ENCODE measurements at places on chromosomes 3 and 15.
A peak's percentile ranks its signal among the peaks of the same experiment; 100 is the strongest.

DNA sequence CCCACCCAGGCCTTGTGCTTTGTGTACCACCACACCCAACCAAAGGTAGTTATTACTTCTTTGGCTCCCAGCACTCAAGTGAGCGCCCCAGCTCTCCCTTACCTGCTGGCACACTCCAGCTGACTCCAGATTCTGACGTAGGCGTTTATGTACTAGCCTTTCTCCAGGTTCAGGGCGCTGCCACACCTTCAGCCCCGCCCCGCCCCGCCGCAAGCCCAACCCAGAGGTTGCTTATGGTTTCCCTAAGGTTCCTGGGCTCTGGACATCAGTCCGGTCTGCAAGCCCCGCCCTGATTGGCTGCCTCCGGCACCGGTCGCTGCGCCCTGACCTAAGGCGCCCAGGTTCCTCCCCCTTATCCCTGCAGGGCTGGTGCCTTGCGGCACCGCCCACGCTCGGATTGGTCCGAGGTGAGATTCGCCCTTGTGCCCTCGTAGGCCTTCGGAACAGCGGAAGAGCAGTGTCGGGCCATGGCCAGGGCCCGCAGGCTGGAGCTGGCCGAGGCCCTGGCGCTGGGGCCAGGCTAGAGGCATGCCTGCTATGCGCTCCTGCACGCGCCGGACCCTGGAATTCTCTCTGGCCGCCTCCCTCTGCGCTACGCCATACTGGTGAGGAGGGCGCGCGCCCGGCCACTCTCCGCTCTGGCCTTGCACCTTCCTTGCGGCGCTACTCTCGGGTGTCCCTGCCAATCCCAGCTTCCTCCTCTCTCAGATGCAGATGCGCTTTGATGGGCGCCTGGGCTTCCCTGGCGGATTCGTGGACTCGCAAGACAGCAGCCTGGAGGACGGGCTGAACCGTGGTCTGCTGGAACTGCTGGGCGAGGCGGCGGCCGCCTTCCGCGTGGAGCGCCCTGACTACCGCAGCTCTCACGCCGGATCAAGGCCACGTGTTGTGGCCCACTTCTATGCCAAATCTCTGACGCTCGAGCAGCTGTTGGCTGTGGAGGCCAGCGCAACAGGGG is 19.8 kb upstream of the NUDT16 start:
- DNase-seq = peak; percentile 18

- no peak for DNase-seq
Measured at GRCh38 chr3:194001-194400, 2.6 kb upstream of the CHL1 start.

GRCh38 chr15:59160880-59161593 is 45.6 kb upstream of the LDHAL6B start:
- DNase-seq = peak; percentile 8

DNA sequence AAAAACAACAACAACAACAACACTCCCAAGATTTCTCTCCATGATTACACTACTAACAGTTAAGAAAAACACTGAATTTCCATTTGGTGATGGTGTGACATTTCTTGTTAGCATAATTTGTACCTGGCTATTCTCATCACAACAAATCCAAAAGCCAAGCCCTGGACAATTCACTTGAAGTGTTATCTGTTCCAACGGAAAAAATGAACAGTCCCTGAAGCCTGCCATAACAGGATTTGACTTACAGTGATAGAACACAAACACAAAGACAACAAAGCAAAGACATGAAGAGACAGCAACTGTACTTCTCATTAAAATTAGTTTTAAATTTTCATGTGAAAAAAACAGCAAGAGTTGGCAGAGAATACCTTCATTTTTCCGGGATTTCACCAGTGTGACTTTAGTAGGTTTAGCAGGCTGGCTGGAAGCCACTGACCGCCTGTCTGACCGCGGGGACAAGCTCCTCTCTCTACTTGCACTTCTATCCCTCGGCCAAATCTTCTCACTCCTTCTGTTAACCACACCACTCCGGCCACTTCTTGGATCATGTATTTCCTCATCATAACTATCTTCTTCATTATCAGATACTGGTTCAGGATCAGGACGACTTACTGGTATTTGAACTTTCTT is 56.3 kb downstream of the TJP1 start:
- DNase-seq = no peak

DNA sequence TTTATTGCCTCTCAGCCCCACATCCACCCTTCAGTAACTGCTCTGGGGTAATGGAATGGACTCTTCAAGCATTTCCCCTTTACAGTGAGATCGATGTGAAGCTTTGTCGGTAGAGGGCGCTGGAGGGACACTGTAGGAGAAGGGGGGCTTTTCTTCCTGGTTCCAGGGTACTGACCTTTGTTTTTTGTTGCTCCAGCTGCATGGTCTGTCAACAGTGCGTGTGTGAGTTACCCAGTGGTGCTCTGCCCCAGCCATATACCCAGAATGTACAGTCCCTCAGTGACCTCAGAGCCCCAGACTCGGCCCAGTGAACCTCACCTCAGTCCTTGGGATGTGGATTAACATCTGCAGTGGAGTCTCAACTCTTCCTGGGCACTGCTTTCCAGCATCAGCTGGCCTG is 180.3 kb upstream of the TSC22D2 start:
- peak; percentile 88 for DNase-seq

Data from neural crest cell (in vitro differentiated cells).